ENCODE measurements at places on chromosomes 7 and 10.

GRCh38 chr10:89391907-89392756, at the start of gene IFIT1:
Gene IFIT1 (plus strand): TSS chr10:89392623. CDS start chr10:89392713, 90 bp downstream.
- peak; percentile 87 for DNase-seq

DNA sequence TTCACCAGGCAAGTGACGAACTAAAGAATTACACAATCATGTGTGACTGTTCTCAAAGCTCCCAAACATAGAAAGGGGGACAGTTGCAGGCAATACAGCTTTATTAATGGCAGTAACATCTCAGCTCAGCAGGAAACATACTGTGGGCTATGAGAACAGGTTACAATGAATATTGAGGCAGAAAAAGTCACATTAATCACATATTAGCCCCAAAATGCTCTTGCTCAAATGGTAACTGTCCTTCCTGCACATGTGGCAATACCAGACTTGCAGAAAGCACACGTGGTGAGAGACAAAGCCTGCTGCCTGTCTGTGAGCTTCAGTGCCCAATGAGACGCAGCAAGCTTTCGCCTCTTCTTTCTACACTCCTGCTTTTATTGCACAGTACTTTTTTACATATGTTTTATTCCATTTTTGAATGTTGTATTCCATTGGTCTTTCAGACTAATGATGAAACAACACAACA, 104.9 kb upstream of the ACBD5 start:
- DNase-seq, result no peak

- DNase-seq, result no peak
Measured at GRCh38 chr7:105480931-105481330, 41.1 kb downstream of the PUS7 start.

DNA sequence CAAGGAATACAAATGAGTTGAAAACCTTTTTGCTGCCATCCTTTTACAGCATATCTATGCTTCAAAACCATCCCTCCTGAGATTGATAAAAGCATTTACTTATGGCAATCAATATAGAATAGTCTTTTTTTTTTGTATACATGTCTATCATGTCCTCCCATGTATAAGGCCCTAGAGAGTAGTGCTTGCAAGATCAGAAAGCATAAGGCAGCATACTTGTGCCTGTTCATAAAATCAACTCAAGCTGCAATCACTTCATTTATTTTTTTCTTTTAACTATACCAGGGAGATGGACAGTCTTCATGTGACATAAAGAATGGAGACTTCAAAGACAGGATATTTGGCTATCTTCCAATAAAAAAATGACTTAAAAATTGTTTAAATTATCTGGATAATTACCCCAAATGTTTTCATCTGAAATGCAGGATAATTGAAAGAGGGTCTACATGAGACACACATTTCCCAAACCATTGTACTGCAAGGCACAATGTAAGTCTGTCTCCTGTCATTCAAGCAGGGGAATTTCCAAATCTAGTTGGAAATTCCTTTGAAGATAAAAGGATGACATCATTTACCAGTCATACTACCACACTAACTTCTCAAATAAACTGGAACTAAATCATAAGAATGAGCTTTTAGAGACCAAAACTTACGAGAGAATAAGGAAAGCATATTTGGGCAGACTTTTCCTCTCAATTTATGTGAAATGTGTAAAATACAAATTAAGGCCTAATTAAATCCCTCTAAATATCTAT, 22.5 kb downstream of the LRRN3 start:
- DNase-seq, result no peak

GRCh38 chr10:75110006-75110632, 1.3 kb upstream of the SAMD8 start:
- no peak for DNase-seq

GRCh38 chr10:69043931-69044531, 43.9 kb upstream of the SRGN start:
- no peak for DNase-seq

GRCh38 chr10:74967911-74968666, 141.7 kb downstream of the KAT6B start:
- DNase-seq, result peak; percentile 29

DNA sequence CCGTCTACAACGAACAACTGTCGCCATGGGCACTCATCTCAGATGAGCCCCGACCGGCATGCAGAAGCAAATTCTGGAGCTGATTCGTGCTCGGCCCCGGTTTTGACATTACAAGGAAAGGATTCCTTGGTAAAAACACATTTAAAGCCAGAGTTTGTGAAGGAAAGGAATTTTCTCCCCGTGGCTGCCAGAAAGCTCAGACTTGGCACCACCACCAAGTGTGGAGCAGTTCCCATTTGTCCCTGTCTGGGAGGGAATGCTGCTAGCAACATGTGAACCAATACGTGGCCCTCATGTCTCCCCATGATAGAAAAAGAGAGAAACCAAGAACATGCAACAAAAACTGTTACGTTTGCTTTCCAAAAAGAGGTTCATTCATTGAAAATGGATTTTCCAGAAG, 55.2 kb upstream of the DDC start:
- DNase-seq, result no peak

GRCh38 chr7:38743899-38744298, 112.7 kb upstream of the AMPH start:
- DNase-seq, result no peak

- DNase-seq, result no peak
Measured at GRCh38 chr10:2834214-2834613, 233.1 kb upstream of the PFKP start.

GRCh38 chr7:13240349-13240748, 552.9 kb downstream of the ARL4A start:
- DNase-seq, result no peak

GRCh38 chr10:110207805-110208613, 604 bp downstream of the MXI1 start:
- no peak for DNase-seq

GRCh38 chr10:60732807-60733516, 45.3 kb upstream of the CDK1 start:
- DNase-seq, result no peak

DNA sequence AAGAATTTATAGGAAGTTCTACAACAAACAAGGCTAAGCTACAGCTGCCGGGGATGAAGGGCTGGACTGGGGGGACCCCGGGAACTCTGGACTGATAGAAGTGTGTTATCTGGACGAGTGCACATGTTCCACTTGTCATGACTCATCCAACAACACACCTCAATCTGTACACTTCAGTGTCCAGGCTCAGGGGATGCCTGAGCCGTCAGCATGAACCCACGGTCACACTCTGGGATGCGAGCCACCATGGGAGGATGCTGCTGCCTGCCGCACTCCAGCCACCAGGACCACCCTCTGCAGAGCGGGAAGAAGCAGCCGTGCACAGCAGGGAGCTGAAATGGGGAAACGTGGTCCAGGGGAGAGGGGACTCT, 67.5 kb downstream of the MAD1L1 start:
- no peak for DNase-seq

GRCh38 chr7:15977663-15978062, 291.2 kb upstream of the MEOX2 start:
- no peak for DNase-seq

DNA sequence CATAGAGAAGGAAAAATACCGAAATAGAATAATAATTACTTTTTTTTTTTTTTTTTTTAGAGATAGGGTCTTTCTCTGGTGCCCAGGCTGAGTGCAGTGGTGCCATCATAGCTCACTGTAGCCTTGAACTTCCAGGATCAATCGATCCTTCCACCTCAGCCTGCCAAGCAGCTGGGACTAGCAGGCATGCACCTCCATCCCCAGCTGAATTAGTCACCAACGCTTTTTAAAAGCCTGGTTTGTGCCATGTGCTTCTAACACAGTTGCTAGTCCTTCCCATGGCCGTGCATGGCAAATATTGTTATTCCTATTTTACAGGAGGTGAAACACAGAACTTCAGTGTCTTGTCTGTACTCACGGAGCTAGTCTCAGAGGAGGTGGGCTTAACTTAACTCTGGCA, 23.2 kb downstream of the LYZL2 start:
- DNase-seq, result no peak

- no peak for DNase-seq
Measured at GRCh38 chr10:97747573-97747972, 10.6 kb downstream of the ZFYVE27 start.

DNA sequence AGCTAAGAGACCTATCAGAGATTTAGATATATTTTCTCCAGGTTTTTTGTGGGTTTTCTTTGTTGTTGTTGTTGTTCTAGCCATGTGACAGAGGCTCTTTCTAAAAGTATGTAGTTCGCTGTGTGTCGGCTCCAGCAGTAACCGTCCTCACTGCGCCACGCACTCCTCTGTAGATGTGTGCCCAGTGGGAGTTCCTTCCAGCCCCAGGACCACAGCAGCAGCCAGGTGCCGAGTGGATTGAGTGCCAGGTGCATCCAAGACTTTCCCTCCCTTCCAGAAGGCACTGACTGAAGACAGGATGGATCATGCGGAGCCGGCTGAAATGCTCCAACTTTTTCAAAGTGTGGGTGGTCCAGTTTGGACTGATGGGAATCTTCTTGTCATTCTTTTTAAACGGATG, 31.8 kb downstream of the WDR86 start:
- no peak for DNase-seq

DNA sequence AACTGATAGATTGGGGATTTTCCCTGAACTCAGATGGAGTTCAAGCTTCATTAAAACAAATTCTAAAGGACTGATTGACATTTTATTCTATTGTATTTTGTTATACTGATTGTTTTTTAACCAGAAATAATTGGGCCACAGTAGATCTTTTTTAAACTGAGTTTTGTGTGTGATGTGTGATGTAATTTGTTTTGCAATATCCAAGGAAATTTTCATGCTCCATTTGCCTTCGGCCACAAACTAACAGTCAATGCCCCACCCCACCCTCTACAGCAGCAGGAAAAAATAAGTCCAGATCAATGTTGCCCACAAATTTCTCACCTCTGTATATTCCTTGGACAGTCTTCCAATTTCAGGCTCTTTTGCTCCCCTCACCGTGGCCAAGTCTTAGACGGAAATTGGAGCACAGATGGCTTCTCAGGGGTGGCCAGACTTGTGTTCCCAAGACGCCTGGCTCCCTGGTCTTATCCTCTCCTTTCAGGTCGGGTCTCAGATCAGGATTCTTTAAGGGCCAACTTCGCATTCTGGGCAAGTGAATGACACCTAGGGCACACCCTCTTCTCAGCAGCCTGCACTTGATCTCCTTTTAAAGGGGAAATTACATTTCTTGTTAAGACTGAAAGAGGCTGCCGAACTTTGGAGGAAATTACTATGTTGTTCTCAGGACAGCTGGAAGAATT, at the start of gene SVOPL:
SVOPL (minus strand) TSS at position 506 of the 680 bp plus-strand sequence. CDS start 22,317 bp downstream, outside the sequence.
- no peak for DNase-seq

GRCh38 chr7:92831716-92832533, 4.4 kb downstream of the CDK6 start:
- DNase-seq, result no peak

DNA sequence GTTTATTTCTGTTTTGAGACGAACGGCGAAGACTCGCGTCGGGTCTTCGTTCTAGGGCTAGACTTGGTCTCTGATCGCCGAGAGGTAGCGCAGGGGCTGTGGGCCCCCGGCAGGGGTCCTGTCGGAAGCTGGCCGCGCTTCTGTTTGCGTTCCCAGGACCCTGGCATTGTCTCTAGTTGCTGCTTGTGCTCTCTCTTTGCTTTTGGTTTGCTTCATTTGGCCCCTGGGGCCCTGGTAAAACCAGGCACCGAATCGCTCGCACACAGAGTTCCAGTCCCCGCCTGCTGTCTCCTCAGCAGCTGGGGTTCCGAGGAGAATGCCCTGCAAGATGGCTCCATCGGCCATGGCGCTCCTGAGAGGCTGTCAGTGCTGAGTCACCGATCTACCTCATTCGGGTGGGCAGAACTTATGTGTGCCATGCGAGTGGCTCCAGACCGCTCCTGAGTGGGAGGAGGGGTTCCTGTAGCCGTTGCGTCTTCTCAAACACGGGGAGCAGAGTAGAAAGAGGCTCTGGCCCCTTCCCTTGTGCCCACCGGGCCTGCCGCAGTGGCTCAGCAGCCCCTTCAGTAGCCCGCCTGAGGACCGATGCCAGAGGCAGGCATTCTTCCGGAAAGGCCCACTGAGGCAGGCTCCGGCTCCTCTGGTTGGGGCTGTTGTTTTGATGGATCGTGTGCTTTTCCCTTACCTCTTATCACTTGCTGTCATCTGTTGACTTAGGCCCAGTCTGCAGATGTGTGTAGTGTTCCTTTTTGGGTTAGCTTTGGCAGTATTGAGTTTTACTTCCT, 826 bp downstream of the CHPF2 start:
- DNase-seq, result no peak

GRCh38 chr7:96014617-96015016, 242.3 kb downstream of the DYNC1I1 start:
- DNase-seq, result no peak

- DNase-seq, result no peak
Measured at GRCh38 chr7:73520673-73521635, 1.1 kb downstream of the BAZ1B start.

GRCh38 chr10:22683140-22683389, 31.3 kb downstream of the PIP4K2A start:
- DNase-seq, result no peak

- DNase-seq, result no peak
Measured at GRCh38 chr10:124270530-124271327, 148.0 kb downstream of the OAT start.

- no peak for DNase-seq
Measured at GRCh38 chr7:38274486-38274885, 1.1 kb upstream of the TARP start.

DNA sequence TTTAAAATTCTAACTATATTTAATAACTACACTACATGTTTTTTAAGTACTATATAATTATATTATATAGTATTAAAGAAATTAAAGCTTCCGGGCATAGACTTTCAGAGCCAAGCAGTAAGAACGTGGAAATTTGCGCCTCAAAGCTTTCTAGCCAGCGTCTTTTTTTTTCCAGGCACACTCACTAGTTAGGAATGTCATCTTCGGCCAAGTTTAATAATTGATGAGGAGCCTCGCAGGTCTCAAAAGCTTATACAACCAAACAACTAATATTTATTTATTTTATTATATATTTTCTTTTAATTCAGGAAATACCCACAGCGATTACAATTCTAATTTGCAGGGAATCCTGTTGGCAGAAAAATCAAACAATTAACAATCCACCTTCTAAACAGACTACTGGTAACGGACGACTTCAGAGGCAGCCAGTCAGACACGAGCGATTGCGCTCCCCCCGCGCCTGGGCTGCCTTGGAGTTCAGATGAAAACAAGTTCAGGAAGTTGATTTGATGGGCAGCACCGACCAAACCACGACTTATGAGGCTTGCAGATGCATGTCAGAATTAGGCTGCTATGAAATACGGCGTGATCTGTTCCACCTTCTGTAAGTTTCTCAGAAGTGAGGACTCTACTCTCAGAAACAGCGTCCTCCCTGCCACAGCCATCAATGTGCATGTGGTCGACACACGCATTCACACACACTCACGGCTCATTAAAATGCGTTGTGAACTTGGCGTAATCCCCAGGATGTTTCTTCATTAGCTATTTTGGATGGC, 431.8 kb upstream of the MGMT start:
- DNase-seq, result no peak

GRCh38 chr7:114789871-114790311, 132.0 kb upstream of the MDFIC start:
- no peak for DNase-seq

- no peak for DNase-seq
Measured at GRCh38 chr7:33773053-33773452, 132.3 kb upstream of the BMPER start.

All from Jurkat, Clone E6-1 (cell line).